ENCODE measurements at places on chromosomes 16 and 17.

GRCh38 chr17:57259306-57259705, 3.0 kb downstream of the MSI2 start:
- no peak for DNase-seq

DNA sequence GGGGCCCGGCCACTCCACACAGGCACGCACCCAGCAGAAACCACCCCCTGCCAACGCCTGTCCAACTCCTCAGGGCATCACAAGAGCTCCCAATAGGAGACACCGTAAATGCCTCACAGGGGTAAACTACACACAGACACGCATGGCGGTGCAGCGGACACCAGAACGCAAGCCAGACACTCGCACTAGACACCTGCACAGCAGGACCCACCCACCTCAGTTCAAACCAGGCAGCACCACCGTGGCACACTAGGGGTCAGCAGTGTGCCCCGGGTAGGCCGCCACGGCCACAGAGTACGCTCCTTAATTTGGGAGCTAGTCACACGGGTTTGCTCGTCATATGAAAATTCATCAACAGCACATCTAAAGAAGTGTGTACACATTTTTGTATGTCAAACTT, 3.4 kb downstream of the SLC38A10 start:
- DNase-seq: no peak

DNA sequence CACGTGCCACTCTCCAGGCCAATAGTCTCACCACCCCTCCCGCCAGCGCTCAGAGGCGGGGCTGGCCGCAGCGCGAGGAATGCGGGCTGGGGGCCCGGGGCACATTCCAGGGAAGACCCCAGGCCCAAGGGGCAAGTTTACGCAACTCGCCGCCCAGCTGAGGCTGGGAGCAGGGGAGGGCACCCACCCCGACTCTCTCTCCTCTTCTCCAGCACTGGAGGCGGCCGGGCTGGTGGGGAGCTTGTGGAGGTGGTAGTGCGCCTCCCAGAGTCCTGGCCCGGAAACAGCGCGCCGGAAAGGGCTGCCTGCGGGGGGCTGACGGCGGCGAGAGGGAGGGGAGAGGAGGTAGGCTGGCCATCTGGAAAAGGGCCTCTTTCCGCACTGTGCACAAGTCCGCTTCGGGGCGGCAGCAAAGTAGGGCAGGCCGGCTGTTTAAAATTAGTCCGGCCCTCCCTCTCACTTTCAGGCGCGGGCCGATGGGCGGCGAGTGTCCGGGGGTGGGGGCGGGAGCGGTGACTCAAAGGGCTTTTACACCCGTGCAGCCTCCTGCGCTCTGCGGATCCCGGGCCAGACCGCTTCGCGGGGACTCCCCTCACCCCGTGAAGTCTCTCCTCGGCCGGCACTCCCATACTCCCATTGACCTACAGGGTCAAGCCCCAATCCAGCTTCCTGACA, 1.1 kb downstream of the FHOD1 start:
- no peak for DNase-seq

DNA sequence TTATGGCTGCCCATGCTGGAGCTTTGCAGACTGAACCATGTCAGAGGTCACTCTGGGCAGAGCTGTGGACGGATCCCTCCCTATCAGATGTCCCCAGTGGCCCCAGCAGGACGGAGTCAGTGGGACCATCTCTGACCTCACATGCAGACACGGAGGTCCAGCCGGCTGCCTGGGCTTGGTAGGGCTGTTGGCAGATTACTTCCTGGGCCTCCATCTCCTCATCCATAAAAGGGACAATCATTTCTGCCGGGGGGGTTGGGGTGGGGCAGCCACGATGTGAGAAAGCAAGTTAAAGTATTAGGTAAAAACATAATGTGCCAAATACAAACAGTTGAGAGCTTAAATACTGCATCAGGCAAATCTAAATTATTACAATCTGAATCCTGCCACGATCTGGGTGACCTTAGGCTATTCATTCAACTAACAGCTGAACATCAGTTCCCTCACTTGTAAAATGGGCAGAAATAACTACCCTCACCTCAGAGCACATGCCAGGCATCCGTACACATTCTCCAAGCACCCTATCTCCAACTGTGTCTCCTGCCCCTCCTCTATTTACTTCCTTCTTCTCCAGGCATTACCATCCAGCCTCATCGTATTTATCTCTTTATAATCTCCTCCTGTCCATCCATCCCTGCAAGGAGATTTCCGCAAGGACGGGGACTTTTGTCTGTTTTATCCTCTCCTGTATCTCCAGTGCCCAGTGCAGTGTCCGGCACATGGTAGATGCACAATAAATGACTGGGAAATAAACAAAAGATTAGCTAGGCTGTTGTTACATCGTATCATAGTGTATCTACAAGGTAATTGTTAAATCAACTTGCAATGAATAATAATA, 192.3 kb upstream of the FOXF1 start:
- no peak for DNase-seq

- no peak for DNase-seq
Measured at GRCh38 chr16:19835196-19835595, 49.5 kb downstream of the GPRC5B start.

DNA sequence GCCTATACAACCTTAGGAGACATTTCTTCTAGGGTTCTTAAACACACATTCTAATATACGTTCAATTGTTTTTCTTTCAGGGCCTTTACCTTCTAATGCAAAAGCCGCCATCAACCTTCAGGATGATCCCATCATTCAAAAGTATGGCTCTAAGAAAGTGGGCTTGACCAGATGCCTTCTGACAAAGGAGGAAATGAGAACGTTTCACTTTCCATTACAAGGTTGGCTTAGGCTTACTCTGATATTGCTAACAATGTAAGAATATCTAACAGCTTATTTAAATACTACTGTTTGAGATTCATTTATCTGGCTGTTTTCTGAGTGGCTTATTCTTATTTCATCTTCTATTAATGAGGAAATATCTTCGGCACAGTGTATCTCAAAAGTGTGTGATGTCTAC, 15.4 kb downstream of the REXO5 start:
- no peak for DNase-seq

DNA sequence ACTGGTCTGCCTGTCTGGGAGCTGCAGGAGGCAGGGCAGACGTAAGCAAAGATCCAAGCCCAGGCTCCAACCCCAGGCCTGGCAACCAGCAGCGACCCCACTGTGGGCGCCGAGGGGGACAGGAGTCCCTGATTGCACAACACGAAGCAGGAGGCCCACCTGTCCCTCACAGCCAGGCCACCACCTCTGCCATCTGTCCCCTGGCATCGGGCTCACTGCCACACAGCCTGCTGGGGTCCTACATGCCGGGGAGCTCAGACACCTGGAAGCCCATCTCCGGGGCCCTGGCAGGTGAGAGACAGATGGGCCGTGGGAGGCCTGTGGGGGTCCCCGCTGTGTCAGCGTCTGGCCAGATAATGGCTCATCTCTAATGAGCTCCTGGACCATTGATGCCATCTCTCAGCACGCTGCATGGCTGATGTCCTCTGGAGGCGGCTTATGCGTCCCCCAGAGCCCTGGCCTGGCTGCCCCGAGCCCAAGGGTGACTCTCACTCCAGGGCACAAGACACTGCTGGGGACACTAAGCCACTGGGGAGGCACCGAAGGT, 11.3 kb upstream of the RASD1 start:
- no peak for DNase-seq

DNA sequence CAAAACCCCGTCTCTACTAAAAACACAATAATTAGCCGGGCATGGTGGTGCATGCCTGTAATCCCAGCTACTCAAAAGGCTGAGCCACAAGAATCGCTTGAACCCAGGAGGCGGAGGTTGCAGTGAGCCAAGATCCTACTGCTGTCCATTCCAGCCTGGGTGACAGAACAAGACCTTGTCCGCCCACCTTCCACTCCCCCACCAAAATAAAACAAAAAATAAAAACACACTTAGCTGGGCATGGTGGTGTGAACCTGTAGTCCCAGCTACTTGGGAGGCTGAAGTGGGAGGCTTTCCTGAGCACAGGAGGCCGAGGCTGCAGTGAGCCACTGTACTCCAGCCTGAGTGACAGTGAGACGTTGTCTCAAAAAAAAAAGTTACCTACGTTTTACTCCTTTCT, 3.2 kb downstream of the PPM1E start:
- DNase-seq: no peak

Data from esophagus squamous epithelium (tissue), 5 donors.